ENCODE measurements at places on chromosomes 12 and 14. TPM values are rescaled to one million over a fixed set of nuclear protein-coding genes. Genes with fewer than 3 reads are reported as not detected.

- no peak for DNase-seq
Measured at GRCh38 chr12:49809906-49810389, 18.3 kb downstream of the NCKAP5L start.

FOXN3 gene
- 73.1 TPM for total RNA-seq

- no peak for DNase-seq
Measured at GRCh38 chr12:102571889-102572288, 91.5 kb upstream of the IGF1 start.

DNA sequence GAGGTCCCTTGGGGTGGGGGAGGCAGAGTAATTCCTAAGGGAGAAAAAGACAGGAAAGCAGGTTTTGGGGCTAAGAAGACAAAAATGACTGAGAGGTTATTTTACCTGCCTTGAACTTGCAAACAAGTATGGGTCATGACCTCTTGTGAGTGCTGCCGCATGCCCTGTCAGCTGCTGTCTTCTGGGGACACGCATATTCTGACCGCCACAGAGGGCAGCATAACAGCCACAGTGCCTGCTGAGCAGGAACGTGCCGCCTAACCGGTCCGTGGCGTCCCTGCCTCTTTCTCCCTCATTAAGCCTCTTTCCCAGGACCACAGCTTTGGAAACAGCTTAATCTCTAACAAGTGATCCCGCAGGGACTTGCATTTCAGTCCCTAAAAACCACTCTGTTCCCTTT lies 51.3 kb upstream of the KCNA1 start:
- DNase-seq: no peak

BHLHE41 gene
- not detected for total RNA-seq
